Caki2 (cell line): ENCODE measurements at places on chromosomes 5 and 9.

DNA sequence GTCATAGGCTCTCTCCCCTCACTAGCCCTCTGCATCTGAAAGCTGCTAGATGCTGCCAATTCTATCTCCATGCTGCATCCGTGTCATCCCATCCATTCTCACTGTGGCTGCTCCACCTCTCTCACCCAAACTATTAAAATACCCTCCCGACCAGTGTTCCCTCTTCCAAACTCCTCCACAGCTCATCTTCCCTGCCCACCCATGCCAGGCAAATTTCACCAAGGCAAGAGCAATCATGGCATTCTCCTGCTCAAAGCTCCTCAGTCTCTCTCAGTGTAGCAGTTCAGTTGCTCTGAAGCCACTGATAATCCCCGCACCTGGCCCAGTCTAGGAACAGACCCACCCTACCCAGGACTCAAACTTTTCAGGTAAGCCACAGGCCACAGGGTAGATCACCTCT, 48.4 kb downstream of the SPOCK1 start:
- no peak for DNase-seq

GRCh38 chr9:114034196-114034595, 43.9 kb downstream of the AMBP start:
- no peak for DNase-seq

GRCh38 chr5:131330031-131330430, 66.2 kb downstream of the CDC42SE2 start:
- DNase-seq = no peak

- DNase-seq = no peak
Observed at GRCh38 chr5:102961671-102962070, 158.3 kb downstream of the GIN1 start.

GRCh38 chr5:96074870-96075269, 113.2 kb upstream of the ELL2 start:
- DNase-seq = no peak

- DNase-seq = no peak
Observed at GRCh38 chr9:134732392-134733110, 90.9 kb downstream of the COL5A1 start.

GRCh38 chr9:16331527-16331926, 538.9 kb downstream of the BNC2 start:
- DNase-seq = no peak

DNA sequence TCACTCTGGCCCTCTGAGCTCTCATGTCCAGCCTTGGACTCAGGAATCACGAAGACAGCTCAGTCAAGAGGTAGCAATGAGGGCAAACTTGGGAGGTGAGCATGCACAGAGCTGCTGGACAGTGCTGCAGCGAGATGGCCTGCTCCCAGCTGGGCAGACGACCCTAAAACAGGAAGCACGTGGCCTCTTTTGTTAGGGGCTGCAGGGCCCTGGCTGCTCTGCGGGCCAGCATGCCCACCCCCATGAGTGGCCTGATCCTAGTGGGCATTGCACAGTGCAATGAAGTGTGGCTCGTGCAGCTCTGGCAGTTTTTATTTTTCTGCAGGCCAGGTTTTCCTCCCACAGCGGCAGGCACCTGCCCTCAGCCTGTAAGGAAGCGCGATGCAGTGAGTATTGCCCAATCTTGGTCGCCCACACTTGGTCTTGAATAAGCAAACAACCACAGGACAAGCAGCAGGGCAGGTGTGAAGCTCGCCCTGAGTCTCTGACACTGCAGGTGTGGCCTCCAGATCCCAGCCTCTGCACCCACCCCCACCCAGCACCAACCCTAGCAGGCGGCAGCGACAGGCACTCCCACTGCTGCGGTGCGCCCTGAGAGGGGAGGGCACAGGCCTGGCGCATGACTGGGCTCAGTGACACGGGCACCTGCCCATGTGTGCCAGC, 60.8 kb downstream of the SEMA4D start:
- DNase-seq = no peak

DNA sequence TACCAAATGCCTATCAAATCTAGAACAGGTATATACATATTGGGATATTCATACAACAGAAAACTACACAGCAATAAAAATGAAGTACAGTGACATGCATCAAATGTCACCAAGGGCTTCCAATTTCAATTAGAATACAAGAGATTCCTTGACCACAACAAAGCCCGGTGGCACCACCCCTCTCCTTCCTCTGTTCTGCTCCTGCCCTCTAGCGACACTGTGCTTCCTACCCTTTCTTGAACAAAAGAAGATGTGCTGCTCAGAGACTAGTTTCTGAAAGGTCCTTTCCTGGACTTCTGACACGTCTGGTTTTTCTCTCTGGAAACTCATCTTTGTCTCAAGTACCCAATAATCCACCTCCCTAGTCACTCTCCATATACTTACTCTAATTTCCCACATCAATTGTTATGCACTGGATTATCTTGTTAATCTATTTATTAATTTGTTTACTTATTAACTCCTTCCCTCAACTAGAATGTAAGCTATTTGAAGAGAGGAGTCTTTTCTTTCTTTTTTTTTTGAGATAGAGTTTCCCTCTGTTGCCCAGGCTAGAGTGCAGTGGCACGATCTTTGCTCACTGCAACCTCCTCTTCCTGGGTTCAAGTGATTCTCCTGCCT, 70.4 kb upstream of the CTSV start:
- DNase-seq = peak; percentile 8

- DNase-seq = no peak
Observed at GRCh38 chr5:33075731-33076130, 364.6 kb downstream of the NPR3 start.

DNA sequence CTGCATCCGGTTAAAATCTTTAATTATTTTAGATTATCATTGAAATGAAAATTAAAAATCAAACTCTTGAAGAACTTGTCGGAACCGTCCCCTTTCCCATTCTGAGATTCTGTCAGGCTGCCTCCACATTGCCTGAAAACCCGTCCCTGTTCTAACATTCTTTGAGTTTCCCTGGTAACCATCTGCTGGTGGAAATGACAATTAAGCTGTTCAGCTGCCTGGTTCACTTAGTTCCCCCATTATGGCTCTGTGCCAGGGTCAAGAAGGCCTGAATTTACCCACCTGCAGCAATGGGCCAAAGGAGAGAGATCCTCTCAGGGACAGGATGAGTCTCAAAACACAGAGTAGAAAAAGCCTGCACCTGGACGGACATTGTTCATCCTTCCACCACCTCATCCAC, 11.8 kb upstream of the TCOF1 start:
- DNase-seq = no peak

- no peak for DNase-seq
Observed at GRCh38 chr9:123064716-123065115, 31.2 kb downstream of the GPR21 start.

GRCh38 chr5:81838307-81838906, 87.5 kb upstream of the SSBP2 start:
- DNase-seq = peak; percentile 16

GRCh38 chr5:172723508-172723907, 47.5 kb downstream of the DUSP1 start:
- no peak for DNase-seq

DNA sequence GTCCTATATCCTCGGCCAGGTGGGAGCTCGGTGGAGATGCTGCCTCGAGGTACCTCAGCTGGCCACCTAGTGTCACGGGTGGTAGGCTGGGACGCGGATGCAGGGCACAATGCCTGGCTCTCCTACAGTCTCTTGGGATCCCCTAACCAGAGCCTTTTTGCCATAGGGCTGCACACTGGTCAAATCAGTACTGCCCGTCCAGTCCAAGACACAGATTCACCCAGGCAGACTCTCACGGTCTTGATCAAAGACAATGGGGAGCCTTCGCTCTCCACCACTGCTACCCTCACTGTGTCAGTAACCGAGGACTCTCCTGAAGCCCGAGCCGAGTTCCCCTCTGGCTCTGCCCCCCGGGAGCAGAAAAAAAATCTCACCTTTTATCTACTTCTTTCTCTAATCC, 2.0 kb downstream of the PCDHGC3 start:
- DNase-seq = no peak

- no peak for DNase-seq
Observed at GRCh38 chr9:124782661-124783574, 6.0 kb downstream of the OLFML2A start.

DNA sequence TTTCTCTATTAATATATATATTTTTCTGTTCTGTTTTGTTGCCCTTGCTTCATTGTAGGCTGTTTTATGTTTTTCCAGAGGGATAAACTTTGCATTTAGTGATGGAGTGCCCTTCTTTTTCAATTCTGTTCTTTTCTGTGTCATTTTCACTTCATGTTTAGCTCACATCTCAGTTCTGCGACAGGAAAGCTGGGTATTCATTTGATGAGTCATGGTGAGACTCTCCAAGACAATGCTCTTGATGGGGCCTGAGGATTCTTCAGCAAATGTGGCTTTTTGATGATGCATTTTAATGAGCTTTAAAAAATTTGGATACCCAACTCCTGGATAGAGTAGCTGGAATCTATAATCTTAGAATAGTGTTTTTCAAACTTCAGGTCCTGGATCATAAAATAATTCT, 56.5 kb upstream of the SPATA31D4 start:
- no peak for DNase-seq

DNA sequence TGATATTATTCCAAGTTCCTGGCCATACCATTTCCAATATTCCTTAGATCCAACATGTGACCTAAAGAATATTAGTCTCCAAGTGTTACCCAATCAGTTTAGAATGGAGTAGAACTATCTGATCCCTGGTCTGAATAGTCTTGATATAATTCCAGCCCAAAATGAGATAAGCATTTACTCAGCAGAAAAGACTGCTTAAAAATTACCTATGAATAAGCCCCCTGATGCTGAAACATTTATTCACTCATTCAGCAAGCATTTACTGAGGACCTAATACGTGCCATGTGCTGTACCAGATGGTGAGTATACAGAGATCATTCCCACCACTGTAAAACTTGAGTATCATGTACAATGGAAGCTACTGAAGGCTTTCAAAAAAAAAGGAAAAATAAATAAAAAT, 157.0 kb downstream of the FAM114A2 start:
- no peak for DNase-seq

- DNase-seq = no peak
Observed at GRCh38 chr9:84781458-84781857, 111.9 kb downstream of the NTRK2 start.

- no peak for DNase-seq
Observed at GRCh38 chr9:134186471-134187109, 22.2 kb upstream of the RNU6ATAC start.

- DNase-seq = no peak
Observed at GRCh38 chr5:101720033-101720432, 576.1 kb downstream of the SLCO4C1 start.

GRCh38 chr9:130185490-130186031, 13.4 kb downstream of the NCS1 start:
- DNase-seq = no peak

GRCh38 chr5:179865491-179866240, 7.0 kb upstream of the MRNIP start:
- DNase-seq = no peak

GRCh38 chr9:110287289-110287680, 31.0 kb upstream of the TXN start:
- no peak for DNase-seq

DNA sequence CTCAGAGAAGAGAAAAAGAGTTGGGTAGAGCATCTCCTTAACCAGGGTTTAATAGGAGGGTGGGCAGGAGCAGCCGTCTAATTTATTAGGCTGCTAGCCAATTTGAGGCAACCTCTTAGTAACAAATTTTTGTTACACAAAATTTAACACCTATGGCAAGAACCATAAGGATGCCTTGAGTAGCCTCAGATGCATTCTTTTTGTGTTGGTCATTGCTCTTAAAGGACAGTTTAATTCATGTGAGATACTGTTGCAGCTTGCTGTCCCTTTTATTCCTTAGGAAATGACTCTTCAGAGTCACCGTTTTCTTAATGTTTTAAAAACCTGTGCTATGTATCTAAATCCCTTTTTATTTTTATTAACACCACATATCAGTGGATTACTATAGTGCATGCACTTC, 255.1 kb downstream of the MAST4 start:
- DNase-seq = no peak

DNA sequence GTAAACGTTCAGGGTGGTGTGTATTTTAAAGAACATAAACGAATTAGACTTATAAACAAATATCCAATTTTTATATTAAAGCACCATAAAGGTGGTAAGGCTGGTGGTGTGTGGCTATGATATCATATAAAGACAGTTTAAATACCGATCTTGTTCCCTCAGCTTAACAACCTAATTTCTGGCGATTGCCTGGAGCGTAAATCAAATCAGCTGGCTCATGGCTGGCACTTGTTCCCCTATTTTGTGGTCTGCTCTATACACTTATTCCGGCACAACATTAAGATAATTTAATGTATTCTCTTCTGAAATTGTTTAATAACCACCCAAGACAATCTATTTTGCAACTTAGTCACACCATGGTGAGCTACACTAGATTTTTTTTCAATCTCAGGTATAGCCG, 2.4 kb upstream of the HAPLN1 start:
- DNase-seq = no peak

GRCh38 chr5:624118-624950, 12.2 kb downstream of the CEP72 start:
- DNase-seq = no peak

DNA sequence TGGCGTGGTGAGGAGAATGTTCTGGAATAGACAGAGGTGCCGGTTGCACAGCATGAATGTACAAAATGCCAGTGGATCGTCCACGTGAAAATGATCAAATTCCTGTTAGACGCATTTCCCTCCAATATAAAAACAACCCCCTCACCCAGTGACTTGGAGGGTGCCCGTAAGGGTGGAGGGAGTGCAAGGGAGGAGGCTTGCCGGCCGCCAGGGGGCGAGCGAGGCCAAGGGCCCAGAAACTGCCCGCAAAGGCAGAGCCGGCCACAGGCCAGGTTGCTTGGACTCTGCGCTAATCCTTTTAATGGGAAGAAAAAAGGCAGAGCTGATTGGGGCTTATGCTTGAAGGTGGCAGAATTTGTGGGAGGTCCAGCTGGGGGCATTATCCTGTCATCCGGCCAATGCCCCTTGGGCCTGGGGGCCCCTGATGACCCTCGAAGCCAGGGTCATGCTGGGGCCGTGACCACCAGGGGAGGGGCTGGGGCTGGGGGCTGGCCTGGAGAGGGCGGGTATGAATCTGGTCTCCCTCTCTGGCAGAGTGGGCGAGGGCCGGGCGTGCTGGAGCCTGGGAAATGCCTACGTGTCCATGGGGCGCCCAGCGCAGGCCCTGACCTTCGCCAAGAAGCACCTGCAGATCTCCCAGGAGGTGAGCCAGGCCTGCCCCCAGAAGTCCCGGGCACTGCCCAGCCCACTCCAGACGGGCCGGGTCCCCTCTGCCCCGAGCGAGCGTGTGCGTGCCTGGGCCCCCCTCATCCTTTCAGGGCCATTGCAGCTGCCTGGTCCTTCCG, 12.0 kb downstream of the GPSM1 start:
- DNase-seq = peak; percentile 26

GRCh38 chr9:78122631-78123030, 91.0 kb upstream of the GNAQ start:
- no peak for DNase-seq

DNA sequence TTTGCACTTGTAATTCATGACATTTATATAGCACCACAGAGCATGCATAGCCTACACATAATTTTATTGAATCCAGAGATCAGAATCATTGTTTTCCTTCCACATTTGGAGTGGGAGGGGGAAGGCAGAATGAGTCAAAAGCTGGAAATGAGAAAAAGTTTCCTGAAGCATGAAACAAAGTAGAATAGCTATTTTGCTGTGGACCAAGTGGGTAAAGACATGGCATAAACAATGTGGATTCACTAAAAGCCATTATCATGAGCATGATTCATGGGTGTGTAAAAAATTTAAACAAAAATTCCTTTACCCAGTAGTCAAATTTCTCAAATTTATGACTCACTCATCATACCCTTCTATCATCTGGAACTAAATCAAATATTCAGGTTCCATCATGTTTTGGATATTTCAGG, 97.9 kb downstream of the YIPF5 start:
- no peak for DNase-seq

- peak; percentile 86 for DNase-seq
Observed at GRCh38 chr9:16671591-16672137, 198.8 kb downstream of the BNC2 start.

- DNase-seq = peak; percentile 65
Observed at GRCh38 chr5:141618030-141618803, 583 bp downstream of the DIAPH1 start.
